HCT116 (cell line): ENCODE measurements at places on chromosomes 6 and 20. TPM values are rescaled to one million over a fixed set of nuclear protein-coding genes. Genes with fewer than 3 reads are reported as not detected.
A peak's percentile ranks its signal among the peaks of the same experiment; 100 is the strongest.

DNA sequence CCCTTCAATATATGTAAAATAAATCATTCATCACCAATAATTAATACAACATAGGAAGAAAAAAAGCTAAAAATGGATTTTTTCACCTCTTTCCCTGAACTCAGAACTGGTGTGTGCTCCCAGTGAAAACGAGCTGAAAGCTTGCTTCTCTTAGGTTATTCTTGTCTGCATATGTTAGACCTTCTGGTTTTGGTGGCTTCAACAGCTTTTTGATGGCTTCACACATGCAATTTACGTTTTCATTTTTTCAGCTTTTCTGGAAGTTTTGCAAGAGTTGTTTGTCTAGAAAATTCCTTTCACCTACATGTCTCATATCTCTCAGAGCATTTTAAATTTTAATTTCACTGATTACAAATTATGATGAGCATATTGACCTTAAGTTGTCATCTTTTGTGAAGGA, 86.9 kb upstream of the PTCHD4 start:
- DNase-seq = no peak

- no peak for DNase-seq
These were observed 13.3 kb upstream of the SGK1 start for GRCh38 chr6:134331256-134331655.

DNA sequence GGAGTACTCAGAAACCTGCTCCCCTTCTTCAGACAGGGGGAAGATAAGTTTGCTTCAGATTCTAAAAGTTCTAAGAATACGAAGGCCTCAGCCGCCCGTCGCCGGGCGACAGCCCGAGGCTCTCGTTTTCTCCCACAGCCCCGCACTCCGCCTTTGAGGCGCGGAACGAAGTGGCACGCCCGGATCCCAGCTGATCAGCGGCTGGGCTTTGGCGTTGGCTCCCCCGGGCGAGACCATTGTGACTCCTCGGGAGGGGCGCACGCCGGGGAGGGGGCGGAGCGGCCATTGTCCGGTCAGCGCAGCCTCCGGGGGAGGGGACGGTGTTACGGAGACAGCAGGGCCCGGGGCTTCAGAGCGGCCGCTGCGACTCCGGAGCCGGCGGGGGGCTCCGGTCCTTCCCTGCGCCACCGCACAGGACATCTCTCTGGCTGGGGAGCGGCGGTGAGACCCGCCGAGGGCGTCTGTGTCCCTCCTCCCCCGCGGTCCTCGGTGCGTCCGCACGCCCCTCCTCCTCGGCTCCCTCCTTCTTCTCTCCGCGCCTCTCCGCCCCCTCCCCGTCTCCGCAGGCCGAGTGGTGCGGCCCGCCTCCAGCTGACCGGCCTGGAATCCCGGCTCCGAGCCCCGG, at the start of gene ZFAND3:
ZFAND3 (plus strand) TSS at position 551 of the 625 bp plus-strand sequence. CDS start 219 bp downstream, outside the sequence.
- DNase-seq = peak; percentile 94

DNA sequence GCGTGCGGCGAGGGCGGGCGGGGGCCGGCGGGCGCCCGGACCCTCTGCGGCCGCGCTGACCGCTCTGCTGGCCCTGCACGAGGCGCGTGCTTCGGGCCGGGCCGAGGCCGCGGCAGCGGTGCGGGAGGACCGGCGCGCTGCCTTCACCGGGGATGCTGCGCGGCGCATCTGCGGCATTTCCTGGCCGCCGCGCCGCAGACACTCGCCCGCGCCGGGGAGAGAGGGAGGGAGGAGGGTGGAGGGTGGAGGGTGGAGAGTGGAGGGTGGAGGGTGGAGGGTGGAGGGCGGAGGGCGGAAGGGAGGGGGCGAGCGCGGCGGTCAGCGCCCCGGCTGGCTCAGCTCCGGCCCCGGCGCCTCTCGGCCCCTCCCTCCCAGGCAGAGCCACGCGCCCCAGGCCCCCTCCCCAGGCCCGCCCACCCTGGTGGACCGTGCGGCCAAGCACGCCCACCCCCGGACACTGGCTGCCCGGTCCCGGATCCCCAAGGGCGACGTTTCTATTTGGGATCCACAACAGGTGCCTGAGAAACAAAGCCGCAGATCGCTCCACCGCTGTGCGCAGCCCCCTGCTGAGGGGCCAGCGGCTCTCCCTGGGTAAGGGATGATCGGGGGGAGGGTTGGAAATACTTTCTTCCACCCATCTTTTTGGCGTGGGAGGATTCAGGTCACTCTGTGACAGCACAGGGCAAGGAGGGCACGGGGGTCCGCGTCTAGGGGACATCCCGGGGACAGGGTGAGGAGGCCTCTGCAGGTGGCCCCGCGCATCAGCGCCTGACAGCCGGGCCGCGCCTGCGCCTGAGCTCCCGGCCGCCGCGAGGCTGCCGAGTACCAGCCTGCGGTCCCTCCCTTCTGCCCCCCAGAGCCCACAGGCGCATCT, 111.2 kb upstream of the BEND6 start:
- DNase-seq = peak; percentile 78

GRCh38 chr6:5004373-5005037, 668 bp upstream of the RPP40 start:
- no peak for DNase-seq

- no peak for DNase-seq
These were observed 2.2 kb upstream of the OLIG3 start for GRCh38 chr6:137496368-137496767.

DNA sequence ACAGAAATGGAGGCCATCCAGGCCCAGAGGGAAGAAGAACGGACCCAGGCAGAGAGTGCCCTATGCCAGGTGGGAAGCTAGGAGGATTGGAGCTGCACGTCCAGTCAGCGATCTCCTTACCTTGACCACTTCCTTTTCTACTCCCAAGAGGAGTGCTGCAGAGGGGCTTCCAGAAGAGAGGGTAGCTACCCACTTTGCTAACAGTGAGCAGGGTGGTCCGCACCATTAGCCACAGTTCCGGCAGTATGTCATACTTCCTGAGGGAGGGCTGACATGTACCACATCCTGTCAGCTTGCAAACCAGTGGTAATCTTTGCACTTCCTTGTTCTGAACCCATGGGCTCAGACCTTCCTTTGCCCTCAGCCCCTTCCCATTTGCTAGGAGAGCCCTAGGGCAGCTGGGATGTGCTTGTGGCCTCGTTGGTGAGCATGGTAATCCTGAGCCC, 35.4 kb downstream of the CEP250 start:
- no peak for DNase-seq

GRCh38 chr6:169622618-169623017, 79.2 kb downstream of the WDR27 start:
- DNase-seq = no peak

DNA sequence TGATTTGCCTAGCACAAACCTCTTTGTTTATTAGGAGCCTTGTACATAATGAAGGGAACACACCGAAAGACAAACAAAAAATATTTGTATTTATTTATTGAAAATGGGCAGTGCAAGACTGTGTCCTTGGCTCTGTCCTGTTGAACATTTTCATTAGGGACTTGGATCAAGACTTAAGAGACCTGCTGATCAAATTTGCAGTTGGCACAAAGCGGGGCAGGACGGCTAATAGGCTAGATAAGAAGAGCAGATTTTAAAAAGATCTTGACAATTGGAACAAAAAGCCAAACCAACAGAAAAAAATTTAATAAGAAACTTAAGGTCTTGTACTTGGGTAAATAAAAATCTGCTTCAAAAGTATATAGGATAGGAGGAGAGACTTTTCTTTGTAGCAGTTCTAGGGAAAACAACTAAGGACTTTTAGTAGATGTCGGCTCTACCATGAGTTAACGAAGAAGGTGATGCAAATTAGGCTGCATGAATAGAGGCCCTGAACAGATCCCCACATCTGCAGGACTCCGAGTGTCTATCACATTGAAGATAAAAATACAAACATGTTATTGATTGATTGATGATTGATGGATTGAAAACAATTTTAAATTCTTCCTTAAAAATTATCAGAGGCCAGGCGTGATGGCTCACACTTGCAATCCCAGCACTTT, 124.1 kb upstream of the SPACA1 start:
- DNase-seq = no peak

Gene ATP6V1G2
- 1.8 TPM for total RNA-seq

Gene RCAN2
- total RNA-seq = 0.57 TPM

Gene EYA4
- not detected for total RNA-seq

Gene PAK5
- not detected for total RNA-seq

Gene LY6G6D
- total RNA-seq = not detected

Gene TFAP2B
- total RNA-seq = not detected
